ENCODE measurements at places on chromosomes 11 and 22.

- DNase-seq, result peak; percentile 68
Measured at GRCh38 chr22:40401532-40401931, 31.1 kb downstream of the SGSM3 start.

- no peak for DNase-seq
Measured at GRCh38 chr11:6654281-6655019, 1.2 kb downstream of the DCHS1 start.

- no peak for DNase-seq
Measured at GRCh38 chr11:92628401-92629292, 340.8 kb upstream of the MTNR1B start.

DNA sequence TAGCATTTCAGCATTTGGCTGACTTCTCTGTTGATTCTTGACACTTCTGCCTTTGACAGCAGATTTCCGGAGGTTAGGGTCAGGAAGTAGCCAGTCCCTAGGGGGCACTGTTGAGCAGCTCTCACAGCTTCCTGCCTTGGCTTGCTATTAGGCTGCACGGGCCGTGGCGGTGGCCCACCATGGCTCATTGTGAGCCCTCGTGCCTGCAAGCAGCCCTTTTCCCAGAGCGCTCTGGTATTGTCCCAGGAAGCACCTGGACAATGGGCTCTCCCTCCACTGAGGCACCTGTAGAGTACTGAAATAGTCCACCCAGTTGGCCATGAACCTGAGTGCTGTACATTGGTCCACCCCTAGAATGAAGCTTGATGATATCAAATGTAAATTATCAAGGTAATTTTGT lies 100.2 kb upstream of the GAL start:
- peak; percentile 54 for DNase-seq

- peak; percentile 31 for DNase-seq
Measured at GRCh38 chr11:18010121-18010670, 2.7 kb downstream of the SERGEF start.

GRCh38 chr11:113202431-113202830 lies 112.0 kb upstream of the TTC12 start:
- no peak for DNase-seq

- no peak for DNase-seq
Measured at GRCh38 chr11:126246636-126247035, 22.1 kb downstream of the SRPRA start.

Measured in CD4-positive, alpha-beta T cell treated with Interleukin-12 subunit alpha and Interleukin-12 subunit beta, for 1 hour (primary cell).